ENCODE measurements at places on chromosomes 3 and 15.

DNA sequence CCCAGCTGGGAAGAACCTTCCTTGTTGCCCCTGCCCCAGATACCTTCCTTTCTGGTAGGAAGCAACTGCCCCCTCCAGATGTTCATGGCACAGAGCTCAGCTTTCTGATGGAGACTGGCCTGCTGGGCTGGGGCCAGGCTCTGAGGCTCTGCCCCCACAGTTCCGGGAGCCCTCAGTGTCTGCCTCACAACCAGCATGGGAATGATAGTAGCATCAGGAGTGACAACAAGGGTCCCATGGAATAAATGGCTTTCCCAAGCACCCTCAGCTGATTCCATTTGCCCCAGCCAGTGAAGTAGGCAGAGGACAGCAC is 65.6 kb upstream of the IQSEC1 start:
- DNase-seq, result no peak

- peak; percentile 29 for DNase-seq
Measured at GRCh38 chr3:165254812-165255211, 58.6 kb upstream of the SLITRK3 start.

DNA sequence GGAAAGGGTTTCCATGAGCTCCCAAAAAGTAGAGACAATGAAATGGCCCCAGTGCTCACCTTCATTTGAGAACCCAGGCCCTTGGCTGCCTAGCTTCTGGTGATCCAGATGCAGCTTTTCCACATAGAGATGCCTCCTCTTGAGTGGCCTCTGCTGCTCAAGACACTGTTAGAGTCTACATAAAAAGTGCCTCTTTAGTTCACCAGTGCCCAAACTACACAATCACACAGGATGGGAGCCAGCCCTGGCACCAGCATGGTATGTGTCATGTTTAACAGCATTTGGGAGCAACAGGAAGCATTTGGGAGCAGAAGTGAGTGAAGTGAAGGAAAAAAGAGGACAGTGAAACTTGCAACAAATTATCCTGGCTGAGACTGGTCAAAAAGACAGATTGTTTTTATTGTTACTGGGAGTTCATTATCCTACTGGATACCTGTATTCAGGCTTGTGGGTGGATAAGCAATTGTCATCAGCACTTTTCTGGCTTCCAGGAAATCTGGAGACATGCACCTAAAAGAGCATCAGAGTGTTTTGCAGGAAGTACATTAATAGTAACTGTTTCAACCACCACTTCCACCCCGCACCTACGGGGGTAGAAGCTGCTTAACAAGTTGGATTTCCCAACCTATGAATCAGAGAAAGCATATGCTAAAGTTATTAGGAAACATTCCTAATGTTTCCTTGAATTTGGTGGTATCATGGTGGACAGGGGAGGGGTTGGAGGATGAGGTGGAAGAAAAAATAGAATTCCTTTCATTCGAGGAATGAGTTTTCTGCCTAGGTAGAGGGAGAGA is 416.2 kb downstream of the IGSF11 start:
- DNase-seq, result no peak

DNA sequence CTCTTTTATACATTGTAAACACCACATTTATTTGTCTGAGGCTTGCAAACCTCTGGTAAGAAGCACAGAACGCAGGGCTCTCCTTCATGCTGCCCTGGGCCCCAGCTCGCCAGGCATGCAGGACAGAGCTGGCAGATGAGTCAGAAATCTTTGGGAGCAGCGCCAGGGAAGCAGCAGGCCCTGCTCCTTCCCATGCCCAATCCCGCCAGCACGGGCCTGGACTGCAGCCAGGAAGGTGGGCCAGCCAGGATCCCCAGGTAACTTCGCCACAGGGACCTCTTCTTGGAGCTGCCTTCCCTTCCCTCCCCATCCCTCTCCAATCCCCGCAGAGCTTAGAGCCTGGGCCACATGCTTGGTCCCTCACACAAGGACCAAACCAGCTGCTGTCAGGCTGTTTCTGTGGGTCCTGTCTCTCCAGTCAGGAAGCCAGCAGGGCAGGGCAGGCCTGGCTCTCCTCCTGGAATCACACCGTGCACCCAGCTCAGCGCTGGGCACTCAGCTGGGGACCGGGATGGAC is 8.8 kb downstream of the STOML1 start:
- DNase-seq, result peak; percentile 58

GRCh38 chr15:59622289-59622688 is 10.7 kb downstream of the GCNT3 start:
- DNase-seq, result peak; percentile 69

GRCh38 chr3:135165260-135165659 is 370.2 kb downstream of the EPHB1 start:
- DNase-seq, result no peak

- DNase-seq, result no peak
Measured at GRCh38 chr3:14885307-14885706, 62.1 kb upstream of the NR2C2 start.

GRCh38 chr3:45499529-45499928 is 95.0 kb upstream of the LIMD1 start:
- DNase-seq, result no peak

- DNase-seq, result no peak
Measured at GRCh38 chr15:98724048-98724447, 75.7 kb downstream of the IGF1R start.

- DNase-seq, result no peak
Measured at GRCh38 chr3:52029053-52029452, 27.3 kb downstream of the DUSP7 start.

DNA sequence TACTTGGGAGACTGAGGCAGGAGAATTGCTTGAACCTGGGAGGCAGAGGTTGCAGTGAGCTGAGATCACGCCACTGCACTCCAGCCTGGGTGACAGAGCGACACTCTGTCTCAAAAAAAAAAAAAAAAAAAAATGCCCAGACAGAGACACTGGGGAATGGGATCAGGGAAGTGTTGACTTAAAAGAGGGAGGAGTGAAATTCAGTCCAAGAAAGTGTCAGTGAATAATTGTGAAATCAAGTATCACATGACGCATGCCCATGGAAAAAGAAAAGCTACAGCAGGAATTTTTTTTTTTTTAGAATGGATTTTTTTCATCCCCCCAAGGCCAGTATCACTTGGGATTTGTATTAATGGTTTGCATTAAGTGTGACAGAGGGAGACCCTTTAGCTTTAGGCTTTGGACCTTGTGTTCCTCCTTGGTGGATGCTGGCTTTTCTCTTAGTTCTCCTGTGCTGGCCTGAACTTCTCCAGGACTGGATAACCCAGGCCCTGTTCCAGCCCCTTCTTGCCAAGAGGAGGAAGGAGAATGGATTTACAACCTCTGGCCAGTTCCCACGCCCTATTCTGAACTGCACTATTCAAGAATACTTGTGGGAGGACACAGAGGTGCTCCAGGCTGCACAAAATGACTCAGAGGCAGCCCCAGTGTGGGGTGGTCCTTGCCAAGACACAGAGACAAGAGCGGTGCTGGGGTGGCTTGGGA is 36.7 kb upstream of the ZNF774 start:
- no peak for DNase-seq

DNA sequence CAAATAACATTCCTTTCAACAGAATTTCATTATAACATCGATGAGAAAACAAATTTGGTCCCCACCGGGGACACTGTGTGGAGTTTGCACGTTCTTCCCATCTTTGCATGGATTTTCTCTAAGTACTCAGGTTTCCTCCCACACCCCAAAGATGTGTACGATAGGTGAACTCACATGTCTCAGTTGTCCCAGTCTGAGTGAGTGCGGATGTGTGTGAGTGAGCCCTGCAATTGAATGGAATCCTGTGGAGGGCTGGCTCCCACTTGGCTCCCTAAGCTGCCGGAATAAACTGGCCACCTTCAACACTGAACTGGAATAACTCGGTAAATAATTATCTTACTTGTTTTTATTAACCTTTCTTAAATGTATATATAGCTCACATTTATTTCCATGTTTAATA is 77.0 kb downstream of the TRANK1 start:
- DNase-seq, result no peak

- DNase-seq, result no peak
Measured at GRCh38 chr3:71149959-71150954, 433.3 kb downstream of the FOXP1 start.

DNA sequence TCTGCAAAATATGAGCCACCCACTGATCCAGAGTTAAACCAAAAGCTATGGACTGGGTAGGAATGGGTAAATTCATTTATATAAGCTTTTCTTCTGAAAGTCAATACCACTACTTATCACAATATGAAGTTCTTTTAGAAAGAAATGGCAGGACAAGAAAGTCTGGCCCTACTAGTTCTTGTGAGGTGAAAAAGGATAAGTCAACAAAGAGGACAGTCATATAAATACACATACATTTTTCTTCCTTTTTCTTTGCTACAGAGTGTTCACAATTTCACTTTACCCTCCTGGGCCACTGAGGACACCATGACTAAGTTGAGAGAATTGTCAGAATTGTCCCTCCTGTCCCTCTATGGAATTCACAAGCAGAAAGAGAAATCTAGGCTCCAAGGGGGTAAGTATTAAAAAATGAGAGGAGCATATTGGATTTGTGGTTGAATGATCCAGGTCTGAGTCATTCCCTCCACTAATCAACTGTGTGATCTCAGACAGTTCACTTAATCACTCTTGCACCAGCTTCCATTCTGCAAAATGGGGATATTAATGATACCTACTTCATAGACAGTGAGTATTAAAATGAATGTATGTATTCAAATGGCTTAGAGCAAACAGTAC is 27.6 kb downstream of the ACP3 start:
- DNase-seq, result no peak

DNA sequence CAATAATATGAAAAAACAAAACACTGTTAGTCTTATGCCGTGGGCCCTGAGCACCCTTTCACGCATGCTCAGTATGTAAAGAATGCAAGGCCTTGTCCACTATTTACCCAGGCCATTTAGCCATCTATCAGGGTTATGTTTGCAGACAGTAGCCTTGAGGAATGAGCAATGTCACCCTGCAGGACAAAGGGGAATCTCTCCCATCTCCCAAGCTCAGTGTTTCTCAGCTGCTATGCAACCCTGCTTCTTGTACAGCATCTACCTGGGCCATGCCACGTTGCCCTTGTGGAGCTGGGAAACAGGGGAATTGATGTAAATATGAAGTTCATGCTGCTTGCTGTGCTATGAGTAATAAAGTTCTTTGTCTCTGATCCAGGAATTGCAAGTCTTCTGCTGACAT is 51.5 kb upstream of the SLCO2A1 start:
- DNase-seq, result no peak

- DNase-seq, result no peak
Measured at GRCh38 chr3:41348401-41348800, 149.1 kb downstream of the CTNNB1 start.

GRCh38 chr3:11568503-11569155 is 75.1 kb downstream of the VGLL4 start:
- DNase-seq, result peak; percentile 95

GRCh38 chr15:65939901-65940617 is 70.8 kb downstream of the RAB11A start:
- DNase-seq, result peak; percentile 77

DNA sequence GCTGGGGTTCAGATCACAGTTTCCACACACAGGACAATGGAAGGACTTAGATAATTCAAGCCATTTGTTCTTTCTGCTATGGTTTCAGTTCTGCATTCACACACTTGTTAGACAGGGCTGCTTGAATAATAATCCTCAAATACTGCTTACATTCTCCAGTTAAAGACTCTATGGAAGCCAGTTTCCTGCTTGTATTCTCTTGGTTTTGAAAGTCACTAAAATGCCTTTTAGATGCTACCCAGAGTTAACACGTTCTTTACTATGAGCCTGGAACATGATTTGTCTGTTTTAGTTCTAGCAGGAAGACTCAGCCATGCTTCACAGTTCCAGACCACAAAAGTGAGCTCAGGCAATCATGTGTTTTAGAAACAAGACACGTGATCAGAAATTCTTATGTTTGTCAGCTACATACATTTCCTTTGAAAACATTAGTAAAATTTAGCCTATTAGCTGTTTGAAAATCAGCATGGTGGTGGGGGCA is 152.4 kb downstream of the LEKR1 start:
- no peak for DNase-seq

- DNase-seq, result no peak
Measured at GRCh38 chr3:129123314-129124060, 1.9 kb upstream of the RAB43 start.

- DNase-seq, result no peak
Measured at GRCh38 chr15:100222349-100222715, 119.4 kb downstream of the ADAMTS17 start.

- DNase-seq, result no peak
Measured at GRCh38 chr3:179299999-179300613, 22.7 kb upstream of the ZNF639 start.

- no peak for DNase-seq
Measured at GRCh38 chr3:193343726-193344222, 34.8 kb downstream of the ATP13A5 start.

DNA sequence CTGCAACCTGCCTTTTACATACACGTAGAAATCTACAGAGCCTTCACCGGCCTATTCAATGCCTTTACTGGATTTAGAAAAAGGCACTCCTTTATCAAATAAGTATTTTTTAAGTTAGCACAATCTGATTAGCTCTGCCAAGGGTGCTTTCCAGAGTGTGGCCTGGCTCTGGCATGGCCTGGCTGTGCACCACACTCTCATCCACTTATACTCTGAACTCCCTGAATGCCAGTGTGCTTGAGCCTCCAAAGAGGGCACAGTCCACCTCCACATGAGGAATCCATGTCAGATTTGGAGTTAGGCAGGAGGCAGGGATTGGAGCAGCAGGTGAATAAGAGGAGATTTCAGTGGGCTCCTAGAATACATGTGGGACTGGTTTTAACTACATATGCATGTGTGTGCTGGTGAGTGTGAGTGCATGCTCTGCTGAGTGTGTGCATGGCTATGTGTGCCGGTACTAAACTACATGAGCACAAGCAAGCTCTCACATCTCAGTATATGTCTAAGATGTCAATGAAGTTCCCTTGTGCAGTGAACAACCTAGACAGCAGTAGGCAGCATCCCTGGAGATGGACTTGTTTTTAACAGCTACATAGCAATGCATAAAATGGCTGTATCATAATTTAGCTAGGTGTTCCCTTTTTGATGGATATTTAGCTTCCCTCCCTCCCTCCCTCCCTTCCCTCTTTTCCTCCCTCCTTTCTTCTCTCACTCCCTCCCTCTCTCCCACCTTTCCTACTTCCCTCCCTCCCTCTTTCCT is 17.8 kb upstream of the ZFAND6 start:
- DNase-seq, result no peak

- DNase-seq, result no peak
Measured at GRCh38 chr3:47579875-47580274, 1.2 kb upstream of the CSPG5 start.

DNA sequence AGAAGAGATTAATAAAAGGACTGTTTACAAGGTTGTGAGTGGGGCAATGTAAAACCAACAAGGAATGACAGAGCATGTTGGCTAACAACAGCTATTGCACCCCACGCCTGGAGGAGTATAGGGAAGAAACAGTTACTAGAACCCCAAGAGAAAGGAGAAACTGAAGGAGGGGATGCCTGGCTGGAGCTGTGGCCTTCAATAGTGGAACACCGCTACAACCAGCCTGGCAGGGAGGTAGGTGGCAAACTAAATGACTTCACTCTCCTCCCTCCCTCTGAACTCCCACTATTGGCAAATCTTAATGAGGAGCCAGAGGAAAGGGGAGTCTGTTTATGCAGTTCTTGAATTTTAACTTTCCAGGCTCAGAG is 7.2 kb upstream of the CD47 start:
- DNase-seq, result no peak
